Breast epithelium (tissue), 4 donors: ENCODE measurements at places on chromosomes 12 and 14. TPM values are rescaled to one million over a fixed set of nuclear protein-coding genes. Genes with fewer than 3 reads are reported as not detected.

GRCh38 chr12:33514893-33515292 lies 75.3 kb upstream of the SYT10 start:
- no peaks in the 10 kb centered on the region for H3K4me1 ChIP-seq
- DNase-seq: no peak
- no peaks in the 10 kb centered on the region for H3K36me3 ChIP-seq
- H3K27ac ChIP-seq: no peak overlapping the region

- peak overlapping the region; percentile 43 for H3K27ac ChIP-seq
- no peaks in the 10 kb centered on the region for H3K27me3 ChIP-seq
- H3K4me3 ChIP-seq: no peak overlapping the region
- no peak for DNase-seq
- no peaks in the 10 kb centered on the region for H3K36me3 ChIP-seq
These were observed 95.4 kb upstream of the SLC38A4 start for GRCh38 chr12:46921048-46921763.

DNA sequence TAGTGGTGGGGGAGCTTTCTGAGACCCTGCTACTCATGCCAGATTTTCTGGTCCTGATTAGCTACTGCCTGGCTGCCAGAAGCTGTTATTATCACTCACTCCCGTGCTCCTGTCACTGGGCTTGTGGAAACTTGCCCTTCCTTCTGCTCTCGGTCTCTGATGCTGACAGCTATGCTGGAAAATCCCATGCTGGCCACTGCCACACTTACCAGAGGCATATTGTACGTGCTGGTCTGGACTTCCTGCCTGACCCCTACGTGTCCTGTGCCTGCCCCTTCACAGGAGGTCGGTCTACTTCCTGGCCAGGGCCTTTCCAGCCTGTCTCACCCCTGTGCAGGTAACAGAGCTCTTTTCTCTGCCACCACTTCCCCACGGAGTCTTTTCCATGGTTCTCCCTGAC lies 149.4 kb upstream of the PLEKHG7 start:
- H3K4me3 ChIP-seq: no peak overlapping the region
- peak overlapping the region; percentile 82 for H3K27ac ChIP-seq
- H3K36me3 ChIP-seq: no peaks in the 10 kb centered on the region
- no peaks in the 10 kb centered on the region for H3K27me3 ChIP-seq

Gene CLEC9A
- total RNA-seq: not detected

DNA sequence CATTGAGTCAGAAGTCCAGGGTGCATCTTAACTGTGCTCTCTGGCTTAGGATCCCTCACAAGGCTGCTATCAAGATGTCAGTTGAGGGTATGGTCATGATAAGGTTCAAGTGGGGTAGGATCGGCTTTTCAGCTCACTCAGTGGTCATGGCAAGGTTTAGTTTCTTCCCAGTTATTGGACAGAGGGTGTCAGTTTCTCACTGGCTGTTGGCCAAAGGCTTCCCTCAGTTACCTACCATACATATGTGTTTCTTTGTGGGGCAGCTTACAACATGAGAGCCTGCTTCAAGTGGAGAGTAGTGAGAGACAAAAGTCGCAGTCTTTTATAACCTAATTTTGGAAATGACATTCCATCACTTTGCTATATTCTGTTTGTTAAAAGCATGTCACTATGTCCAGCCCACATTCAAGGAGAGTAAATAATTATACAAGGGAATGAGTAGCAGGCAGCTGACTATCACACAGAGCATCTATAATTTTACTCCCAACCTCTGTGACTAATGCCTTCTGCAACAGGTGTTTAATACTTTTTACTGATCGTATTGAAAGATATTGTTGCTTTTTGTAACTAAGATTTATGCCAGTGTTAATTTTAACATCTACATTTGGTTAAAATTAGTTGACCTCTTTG lies 572.8 kb upstream of the FBXO33 start:
- no peak for DNase-seq
- no peak overlapping the region for H3K27ac ChIP-seq
- no peak overlapping the region for H3K4me3 ChIP-seq

- no peaks in the 10 kb centered on the region for H3K36me3 ChIP-seq
- DNase-seq: no peak
- H3K27ac ChIP-seq: no peak overlapping the region
- no peak overlapping the region for H3K4me3 ChIP-seq
- no peaks in the 10 kb centered on the region for H3K4me1 ChIP-seq
These were observed 18.3 kb downstream of the HAL start for GRCh38 chr12:95977764-95978305.

Gene FOXN4
- total RNA-seq: not detected

GRCh38 chr14:26276757-26277156 lies 321.1 kb downstream of the NOVA1 start:
- H3K27me3 ChIP-seq: no peaks in the 10 kb centered on the region
- no peak overlapping the region for H3K4me3 ChIP-seq
- DNase-seq: no peak
- no peaks in the 10 kb centered on the region for H3K36me3 ChIP-seq
- H3K4me1 ChIP-seq: no peaks in the 10 kb centered on the region

Gene ERP27
- 7.8 TPM for total RNA-seq

Gene HRK
- 0.15 TPM for total RNA-seq

- no peaks in the 10 kb centered on the region for H3K27me3 ChIP-seq
- no peak overlapping the region for H3K27ac ChIP-seq
- no peak overlapping the region for H3K4me3 ChIP-seq
- no peaks in the 10 kb centered on the region for H3K4me1 ChIP-seq
- no peaks in the 10 kb centered on the region for H3K36me3 ChIP-seq
- no peak for DNase-seq
These were observed 38.2 kb downstream of the TRPV4 start for GRCh38 chr12:109795023-109795422.

DNA sequence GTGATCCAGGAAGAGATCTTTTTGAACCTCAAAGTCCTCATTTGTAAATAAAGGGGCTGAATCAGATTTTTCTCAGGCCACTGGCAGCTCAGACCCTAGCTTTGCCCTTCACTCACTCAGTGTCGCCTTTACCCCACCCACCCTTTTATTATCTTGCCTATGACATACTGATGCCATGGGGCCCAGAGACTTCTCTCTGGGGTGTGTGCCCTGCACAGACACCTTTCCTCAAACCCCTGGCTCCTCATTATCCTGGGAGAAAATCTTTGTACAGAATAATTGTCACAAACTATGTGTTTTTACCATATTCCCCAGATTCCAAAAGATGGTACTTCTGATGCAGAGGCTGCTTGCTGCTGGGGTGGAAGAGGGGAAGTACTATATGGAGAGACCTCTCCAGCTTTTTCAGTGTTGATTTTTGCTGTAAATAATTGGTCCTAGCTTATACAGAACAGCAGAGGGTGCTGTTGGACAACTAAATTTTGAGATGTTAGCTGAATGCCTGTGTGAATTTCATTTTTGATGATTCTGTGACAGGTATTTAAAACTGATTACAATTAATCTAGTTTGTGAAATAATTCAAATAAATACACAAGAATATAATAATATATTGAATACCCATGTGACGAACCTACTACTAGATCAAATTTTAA lies 53.9 kb upstream of the DCD start:
- no peaks in the 10 kb centered on the region for H3K27me3 ChIP-seq
- no peak overlapping the region for H3K27ac ChIP-seq

DNA sequence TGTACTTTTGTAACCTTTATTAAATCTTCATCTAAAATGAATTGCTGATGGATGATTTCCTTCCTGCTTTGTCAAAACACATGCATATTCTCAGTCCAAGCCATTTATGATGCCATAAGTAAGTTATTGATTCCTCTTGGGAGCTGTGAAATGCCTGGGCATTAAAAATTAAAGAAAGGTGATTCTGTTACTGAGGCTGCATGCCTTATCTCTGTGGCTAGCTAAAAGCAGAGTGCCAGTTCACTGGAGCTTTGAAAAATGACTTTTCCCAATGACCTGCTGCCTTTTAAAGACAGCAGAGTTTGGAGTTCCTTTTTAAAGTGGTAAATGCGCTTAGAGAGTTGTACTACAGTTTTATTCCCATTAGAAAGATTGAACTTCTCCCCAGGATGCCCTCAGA lies 152.1 kb downstream of the TMTC2 start:
- no peaks in the 10 kb centered on the region for H3K36me3 ChIP-seq
- H3K4me3 ChIP-seq: no peak overlapping the region
- H3K27ac ChIP-seq: no peak overlapping the region

DNA sequence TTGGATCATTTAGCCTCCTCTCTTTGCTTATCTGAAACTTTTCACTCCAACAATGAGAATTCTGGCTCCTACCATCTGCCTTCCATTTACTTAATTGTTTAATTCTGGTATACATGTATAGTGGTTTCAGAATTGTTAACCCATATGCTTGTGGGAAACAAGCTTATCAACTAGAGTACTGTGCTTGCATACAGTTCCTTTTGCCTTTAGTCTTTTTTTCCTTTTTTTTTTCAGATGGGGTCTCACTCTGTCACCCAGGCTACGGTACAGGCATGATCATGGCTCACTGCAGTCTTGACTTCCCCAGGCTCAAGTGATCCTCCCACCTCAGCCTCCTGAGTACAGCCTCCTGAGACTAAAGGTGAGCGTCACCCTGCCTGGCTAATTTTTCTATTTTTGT lies 153.8 kb upstream of the LHX5 start:
- no peak for DNase-seq
- H3K4me1 ChIP-seq: no peaks in the 10 kb centered on the region
- H3K4me3 ChIP-seq: no peak overlapping the region
- no peaks in the 10 kb centered on the region for H3K36me3 ChIP-seq
- no peaks in the 10 kb centered on the region for H3K27me3 ChIP-seq

Gene DHRS2
- total RNA-seq: 9.4 TPM

Gene GLT1D1
- 0.16 TPM for total RNA-seq

DNA sequence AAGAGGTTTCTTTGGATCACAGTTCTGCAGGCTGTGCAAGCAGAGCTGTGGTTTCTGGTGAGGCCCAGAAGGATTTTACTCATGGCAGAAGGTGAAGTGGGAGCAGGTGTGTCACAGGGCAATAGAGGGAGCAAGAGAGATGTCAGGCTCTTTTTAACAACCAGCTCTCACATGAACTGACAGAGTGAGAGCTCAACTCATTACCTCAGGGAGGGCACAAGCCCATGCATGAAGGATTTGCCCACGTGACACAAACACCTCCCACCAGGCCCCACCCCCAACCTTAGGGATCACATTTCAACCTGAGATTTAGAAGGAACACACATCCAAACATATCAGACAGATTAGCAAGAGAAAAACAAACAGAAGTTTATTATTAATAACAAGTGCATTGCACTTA lies 470.4 kb downstream of the GALC start:
- H3K4me1 ChIP-seq: no peaks in the 10 kb centered on the region
- no peaks in the 10 kb centered on the region for H3K36me3 ChIP-seq
- no peak overlapping the region for H3K27ac ChIP-seq
- DNase-seq: no peak
- H3K4me3 ChIP-seq: no peak overlapping the region
- H3K27me3 ChIP-seq: no peaks in the 10 kb centered on the region

DNA sequence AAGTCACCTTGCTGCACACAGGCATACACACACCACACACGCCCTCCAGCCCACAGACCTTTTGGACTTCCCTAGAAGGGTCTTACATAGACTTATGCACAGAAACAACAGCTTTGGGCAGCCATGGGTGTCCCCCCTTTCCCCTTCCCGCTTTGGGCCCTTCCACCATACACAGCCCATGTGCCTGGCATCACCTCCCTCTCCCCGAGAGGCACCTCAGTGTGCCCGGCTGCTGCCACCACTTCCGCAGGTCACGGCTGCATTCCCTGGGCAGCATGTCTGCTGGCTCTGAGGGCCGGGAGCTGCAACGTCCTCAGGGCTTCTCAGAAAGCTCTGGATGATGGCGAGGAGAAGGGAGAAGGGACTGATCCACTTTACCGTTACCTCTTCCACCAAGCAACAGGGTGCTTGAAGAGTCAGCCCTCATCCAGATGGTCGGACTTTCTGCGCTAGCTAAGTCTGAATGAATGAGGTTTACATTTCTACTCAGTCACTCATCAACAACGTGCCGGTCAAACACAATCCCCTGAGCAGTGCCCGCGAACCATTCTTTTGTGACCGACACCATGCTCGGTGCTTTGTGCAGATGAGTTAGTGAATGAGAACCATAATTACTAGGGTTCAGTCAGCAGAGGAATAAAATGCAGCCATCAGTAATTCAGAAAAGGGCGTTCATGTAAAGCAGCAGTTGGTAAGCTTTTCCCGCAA lies 72.2 kb upstream of the BCL11B start:
- DNase-seq: no peak
- no peak overlapping the region for H3K4me3 ChIP-seq
- H3K27me3 ChIP-seq: no peaks in the 10 kb centered on the region
- no peak overlapping the region for H3K27ac ChIP-seq
- no peaks in the 10 kb centered on the region for H3K36me3 ChIP-seq

- no peaks in the 10 kb centered on the region for H3K36me3 ChIP-seq
- no peak overlapping the region for H3K27ac ChIP-seq
- DNase-seq: no peak
- no peak overlapping the region for H3K4me3 ChIP-seq
- H3K4me1 ChIP-seq: no peaks in the 10 kb centered on the region
These were observed 21.2 kb downstream of the FGF6 start for GRCh38 chr12:4424422-4424821.

DNA sequence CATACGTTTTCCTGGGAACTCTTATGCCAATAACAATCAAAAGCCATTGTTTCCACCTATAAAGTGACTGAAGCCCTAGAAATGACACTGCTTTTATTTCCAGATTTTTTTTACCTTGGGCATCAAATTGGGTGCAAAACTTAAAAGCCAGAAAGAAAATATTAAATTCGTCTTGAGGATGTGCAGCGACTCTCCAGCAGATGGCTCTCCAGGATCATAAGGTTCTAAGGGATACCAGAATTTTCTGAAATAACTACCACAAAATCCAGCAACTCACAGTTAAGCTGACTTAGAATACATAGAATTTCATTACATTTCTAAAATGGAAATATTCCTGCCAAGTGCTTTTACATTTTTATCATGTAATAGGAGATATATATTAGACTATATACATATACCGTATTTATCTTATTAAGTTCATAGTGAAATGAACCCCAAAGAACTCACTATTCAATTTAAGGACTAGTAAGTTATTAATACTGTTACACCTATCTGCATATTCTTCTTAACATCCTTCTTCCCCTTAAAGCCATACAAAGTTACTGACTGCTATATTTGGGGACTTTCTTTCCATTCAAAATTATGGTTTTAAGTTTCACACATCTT lies 44.0 kb downstream of the ARMH4 start:
- no peaks in the 10 kb centered on the region for H3K4me1 ChIP-seq
- H3K4me3 ChIP-seq: no peak overlapping the region
- no peaks in the 10 kb centered on the region for H3K27me3 ChIP-seq

Gene NELL2
- 4.9 TPM for total RNA-seq

GRCh38 chr14:103629503-103630121 lies 601 bp downstream of the KLC1 start:
- H3K36me3 ChIP-seq: no peaks in the 10 kb centered on the region
- H3K4me3 ChIP-seq: peak overlapping the region; percentile 97
- peak overlapping the region; percentile 96 for H3K27ac ChIP-seq
- H3K27me3 ChIP-seq: no peaks in the 10 kb centered on the region
- DNase-seq: peak; percentile 55

DNA sequence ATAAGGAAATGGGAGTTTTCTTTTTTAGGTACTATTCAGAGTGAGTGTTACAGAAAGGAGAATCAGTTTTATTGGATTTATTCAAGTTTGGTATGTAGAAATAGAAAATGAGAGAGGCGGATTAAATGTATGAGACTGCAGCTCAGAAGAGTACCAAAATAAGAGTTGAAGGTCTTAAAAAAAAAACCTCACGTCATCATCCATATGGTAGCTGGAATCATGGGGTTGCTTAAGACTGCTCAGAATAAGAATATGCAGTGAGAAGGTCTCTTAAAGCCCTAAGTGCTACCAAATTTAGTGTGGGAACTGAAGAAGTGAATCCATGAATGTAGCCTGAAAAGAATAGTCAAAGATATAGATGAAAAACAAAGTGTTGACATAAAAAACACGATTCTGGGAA lies 825.5 kb upstream of the SEL1L start:
- H3K4me3 ChIP-seq: no peak overlapping the region
- no peaks in the 10 kb centered on the region for H3K27me3 ChIP-seq
- no peak for DNase-seq
- H3K27ac ChIP-seq: no peak overlapping the region
- H3K36me3 ChIP-seq: no peaks in the 10 kb centered on the region
